ENCODE measurements at places on chromosomes 7 and 10.

DNA sequence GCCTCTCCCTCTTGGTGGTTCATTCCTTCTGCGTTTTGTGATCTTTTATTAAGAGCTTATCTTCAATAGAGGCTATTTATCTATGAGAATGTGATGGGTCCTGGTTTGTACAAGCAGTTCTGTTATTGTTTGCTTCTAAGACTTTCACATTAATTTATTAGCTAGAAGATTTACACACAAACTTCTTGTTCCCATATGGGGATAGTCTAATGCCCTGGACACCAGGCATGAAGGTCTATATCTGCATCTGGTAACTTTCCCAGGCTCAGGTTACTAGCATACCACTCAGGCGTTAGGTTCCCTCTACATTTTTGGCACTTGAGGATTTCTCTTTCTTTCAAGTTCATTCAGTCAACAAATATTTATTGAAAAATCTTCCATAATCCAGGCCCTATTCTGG is 7.7 kb downstream of the XPNPEP1 start:
- DNase-seq = no peak

- no peak for DNase-seq
Measured at GRCh38 chr10:55858730-55859129, 502.3 kb downstream of the ZWINT start.

- no peak for DNase-seq
Measured at GRCh38 chr10:59435707-59436106, 73.4 kb upstream of the FAM13C start.

DNA sequence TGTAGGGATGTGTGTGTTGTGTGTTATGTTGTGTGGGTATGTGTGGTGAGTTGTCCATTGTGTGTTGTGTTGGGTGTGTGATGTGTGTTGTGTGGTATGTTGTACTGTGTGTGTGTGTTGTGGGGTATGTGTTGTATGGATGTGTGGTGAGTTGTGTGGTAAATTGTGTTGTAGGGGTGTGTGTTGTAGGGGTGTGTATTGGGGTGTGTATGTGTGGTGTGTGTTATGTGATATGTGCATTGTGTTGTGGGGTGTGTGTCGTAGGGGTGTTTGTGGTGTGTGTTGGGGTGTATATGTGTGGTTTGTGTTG is 97.8 kb upstream of the PODXL start:
- DNase-seq = no peak

DNA sequence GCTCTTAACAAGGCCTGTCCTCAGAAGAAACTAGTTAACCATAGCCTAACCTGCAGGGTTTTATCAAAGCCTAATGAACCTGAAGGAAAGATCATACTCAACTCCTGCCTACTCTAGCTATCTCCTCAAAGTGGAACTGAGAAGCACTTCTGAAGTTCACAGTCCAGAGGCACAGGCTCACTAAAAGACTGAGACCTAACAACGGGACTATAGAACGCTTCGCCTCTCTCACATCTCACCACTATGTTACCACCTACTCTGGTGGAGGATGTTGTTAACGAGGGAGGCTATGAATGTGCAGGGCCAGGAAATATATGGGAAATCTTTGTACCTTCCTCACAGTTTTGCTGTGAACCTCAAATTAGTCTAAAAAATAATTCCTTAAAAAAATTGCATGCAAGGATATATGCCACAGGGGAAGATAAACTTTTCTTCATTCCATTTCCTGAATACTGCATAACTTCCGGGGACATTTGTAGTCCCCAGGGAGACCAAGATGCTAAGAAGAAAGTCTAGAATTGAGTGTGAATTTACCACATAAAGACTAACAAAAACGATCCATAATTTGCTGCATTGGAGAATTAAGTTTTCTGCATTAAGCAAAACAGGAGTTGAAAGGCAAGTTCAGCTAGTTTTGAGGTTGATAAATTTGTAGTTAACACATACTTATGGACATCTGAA is 21.6 kb downstream of the LIPJ start:
- no peak for DNase-seq

GRCh38 chr10:118266098-118266748 is 75.9 kb downstream of the FAM204A start:
- DNase-seq = no peak

- no peak for DNase-seq
Measured at GRCh38 chr10:119029613-119030420, at the start of gene NANOS1. TSS of gene NANOS1 (plus strand) at chr10:119029714. CDS start at chr10:119029802, 88 bp downstream.

DNA sequence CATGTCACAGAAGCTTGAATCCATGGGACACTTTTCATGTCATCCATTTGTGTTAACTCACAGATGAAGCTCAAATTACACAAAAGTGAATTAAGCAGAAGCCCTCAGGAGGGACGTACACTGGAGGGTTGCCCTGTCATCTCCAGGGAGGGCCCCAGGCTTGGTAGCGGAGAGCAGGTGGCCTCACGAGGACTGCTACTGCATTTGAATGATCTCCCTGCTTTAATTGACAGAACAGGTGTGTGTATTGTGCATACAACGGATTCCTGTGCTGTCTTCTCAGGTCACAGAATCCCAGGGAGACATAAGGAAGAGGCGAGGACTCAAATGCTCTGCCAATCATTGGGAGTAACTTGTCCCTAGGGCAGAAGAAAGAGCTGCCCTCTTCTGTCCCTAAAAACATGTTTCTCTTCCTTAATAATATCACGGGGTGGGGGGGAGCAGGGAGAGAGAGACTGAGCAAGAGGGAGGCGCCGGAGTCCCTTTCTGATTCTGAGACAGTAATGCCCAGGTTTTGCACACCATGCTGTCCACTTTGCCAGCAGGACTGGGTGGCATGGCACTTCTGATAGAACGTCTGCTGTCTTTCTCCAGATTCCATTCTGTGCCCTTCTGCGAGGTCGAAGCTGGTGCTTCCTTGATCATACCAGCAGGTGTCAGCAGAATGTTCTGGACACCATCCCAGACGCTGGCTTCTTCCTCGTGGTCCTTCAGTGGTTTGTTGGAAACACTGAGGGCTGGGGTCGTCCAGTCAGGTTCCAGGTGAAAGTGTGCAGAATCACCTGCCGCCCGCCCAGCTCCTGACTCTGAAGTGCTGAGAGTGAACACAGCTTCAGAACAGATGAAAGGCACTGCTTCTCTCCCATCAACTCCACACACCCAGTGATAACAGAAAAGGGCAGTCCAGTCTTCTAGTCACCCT is 26.2 kb upstream of the RASGEF1A start:
- DNase-seq = no peak

DNA sequence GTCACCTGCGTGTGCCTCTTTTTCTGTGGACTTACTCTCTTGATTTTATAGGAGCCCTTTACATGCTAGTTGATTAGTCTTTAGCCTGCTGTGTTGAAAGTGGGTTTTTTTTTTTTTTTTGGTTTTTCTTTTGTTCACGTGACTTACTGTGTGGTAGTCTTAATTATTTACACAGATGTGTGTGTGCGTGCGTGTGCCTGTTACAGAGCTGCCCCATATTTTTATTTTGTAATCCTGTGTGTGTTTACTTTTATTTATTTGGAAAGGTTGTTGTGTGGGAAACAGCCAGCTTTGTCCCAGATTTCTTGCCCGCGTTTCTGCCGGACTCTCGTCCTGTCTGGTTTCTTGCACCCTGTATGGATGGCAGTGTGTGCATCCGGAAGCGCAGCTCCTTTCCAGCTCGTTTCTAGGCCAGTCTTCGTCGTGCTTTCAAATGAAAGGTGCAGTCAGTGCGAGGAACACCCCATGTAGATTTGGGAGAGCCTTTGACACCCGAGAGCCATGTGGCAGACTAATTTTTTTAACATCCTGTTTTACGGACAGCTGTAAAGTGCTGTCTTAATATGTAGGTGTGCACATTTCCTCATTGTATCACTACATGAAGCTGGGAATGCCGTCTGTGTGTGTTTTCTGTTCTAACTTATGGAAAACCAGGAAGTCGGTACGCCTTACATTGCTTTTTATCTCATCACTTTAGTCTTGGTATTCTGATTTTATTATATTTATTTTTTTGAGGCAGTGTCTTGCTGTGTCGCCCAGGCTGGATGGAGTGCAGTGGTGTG is 55.6 kb downstream of the DNAJB6 start:
- DNase-seq = no peak

DNA sequence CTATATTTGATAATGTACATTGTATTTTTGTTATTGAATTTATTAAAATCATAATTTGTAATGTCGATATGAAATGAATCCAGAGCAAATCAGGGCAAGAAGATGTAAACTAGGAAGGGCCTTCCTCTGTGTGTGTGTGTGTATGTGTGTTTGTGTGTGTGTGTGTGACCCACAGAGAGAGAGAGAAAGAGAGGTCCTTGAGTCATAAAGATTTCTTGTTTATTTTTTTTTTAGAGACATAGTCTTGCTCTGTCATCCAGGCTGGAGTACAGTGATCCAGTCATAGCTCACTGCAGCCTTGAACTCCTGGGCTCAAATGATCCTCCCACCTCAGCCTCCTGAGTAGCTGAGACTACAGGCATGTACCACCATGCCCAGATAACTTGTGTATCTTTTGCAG is 50.7 kb downstream of the INPP5F start:
- DNase-seq = no peak

DNA sequence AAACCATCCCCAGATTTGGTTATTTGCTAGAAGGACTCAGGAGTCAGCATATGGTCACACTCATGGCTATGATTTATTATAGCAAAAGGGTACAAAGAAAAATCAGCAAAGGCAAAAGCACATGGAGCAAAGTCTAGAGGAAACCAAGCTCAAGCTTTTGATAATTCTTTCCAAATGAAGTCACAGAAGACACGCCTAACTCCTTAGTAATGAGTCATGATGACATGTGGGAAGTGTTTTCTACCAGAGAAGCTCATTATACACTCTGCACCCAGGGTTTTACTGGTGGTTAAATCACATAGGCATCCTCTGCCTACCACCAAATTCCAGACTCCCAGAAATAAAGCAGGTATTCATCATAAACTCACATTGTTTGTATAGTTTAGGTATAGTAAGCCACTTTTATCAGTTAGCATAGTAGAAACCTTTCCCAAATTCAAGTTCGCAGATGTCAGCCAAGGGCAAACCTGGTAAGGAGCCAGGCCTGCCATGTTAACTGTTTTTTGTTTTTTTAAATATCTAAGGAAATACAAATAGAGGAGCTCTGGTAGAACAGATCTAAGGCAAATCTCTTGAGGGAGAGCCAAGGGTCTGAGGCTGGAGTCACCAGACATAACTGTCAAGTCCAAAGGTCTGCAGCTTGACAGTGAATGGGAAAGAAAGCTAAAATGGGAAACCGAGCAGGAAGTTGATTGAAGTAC is 15.4 kb upstream of the HIBADH start:
- no peak for DNase-seq

DNA sequence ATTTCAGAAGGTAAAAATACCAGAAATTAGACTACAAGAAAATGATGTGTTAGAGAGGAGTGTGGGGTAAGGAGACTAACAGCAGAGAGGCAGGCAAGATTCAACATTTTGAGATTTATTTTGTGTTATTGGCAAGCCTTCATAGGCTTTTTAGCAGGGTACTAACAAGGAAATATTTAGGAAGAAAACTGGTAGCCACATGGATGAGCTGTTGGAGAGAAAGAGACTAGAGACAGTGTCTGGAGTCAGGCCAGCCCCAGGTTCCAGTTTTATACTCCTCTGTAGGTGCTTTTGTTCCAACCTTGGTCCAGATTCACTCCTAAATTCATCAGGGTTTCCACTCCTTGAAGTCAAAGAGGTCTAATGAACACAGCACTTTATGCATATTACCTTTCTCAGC is 41.1 kb downstream of the GPRIN2 start:
- DNase-seq = no peak

GRCh38 chr10:5968681-5969453 is 8.5 kb downstream of the IL15RA start:
- no peak for DNase-seq

DNA sequence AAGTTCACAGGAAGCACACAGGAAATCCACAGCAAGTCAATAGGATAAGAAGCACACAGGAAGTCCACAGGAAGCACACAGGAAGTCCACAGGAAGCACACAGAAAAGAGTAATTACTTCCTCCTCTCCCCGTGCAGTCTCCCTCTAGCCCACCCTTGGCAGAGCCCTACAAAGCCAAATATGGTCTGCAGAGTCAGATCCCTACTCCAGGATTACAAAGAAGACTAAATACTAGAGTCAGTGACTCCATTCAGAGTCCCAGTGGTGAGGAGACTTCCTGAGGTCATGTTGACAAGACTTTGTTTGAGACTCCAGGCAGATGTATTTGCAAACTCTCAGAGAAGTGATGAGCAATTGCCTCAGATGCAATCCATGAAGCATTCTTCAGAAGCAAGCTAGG is 398.6 kb upstream of the AUTS2 start:
- no peak for DNase-seq

GRCh38 chr7:17745610-17746009 is 194.7 kb downstream of the SNX13 start:
- DNase-seq = no peak

- DNase-seq = no peak
Measured at GRCh38 chr7:432933-433332, 86.7 kb downstream of the PDGFA start.

- DNase-seq = no peak
Measured at GRCh38 chr7:139431010-139431409, 52.5 kb downstream of the KLRG2 start.

DNA sequence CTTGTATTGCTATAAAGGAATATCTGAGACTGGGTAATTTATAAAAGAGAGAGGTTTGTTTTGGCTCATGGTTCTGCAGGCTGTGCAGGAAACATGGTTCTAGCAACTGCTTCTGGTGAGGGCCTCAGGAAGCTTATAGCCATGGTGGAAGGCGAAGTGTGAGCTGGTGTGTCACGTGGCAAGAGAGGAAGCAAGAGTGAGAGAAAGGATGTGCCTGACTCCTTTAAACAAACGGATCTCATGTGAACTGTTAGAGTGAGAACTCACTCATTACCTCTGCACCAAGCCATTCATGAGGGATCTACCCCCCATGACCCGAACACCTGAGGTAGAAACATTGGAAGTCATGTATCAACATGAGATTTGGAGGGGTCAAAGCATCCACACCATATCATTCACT is 7.7 kb upstream of the ITPRIP start:
- no peak for DNase-seq

DNA sequence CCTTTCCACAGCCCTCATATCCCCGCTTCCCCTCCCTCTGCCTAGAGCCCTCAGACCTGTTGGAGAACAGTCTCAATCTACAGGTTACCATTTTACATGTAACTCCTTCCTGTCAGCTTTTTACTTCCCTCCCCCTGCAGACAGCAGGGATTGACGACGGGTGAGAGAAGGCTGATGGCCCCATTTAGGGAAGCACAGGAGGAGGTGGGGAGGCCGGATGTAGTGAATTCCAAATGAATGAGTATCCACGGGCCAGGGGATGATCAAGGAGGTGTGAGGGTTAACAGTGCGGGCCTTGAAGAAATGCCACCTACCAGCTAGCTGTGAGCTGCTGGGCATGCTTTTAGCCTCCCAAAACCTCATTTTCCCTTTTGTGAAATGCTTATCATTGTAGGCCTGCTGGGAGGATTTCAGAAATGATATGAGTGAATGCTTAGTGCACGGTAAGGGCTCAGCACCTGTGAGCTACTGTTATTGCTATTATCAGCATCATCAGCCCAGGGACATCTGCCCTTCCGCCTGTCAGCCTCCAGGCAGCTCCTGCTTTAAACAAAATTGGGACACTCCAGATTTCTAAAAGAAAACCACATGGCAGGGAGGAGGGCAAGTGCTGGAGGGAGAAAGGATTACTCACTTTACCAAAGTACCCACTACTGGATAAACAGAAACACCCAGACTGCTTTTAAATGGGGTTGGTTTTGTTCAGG is 6.5 kb upstream of the NANOS1 start:
- no peak for DNase-seq
